ENCODE measurements at places on chromosomes 7 and 10. TPM values are rescaled to one million over a fixed set of nuclear protein-coding genes. Genes with fewer than 3 reads are reported as not detected.

Gene ATP5MK
- 292 TPM for total RNA-seq

Gene SYT15B
- not detected for total RNA-seq

Gene MYOZ1
- total RNA-seq, result 1,224 TPM

Gene ELFN1
- total RNA-seq, result 1.6 TPM

Gene MRC1
- 27.1 TPM for total RNA-seq

Gene LIPF
- total RNA-seq, result not detected

Gene CYP26C1
- total RNA-seq, result not detected

Gene TECPR1
- total RNA-seq, result 15.1 TPM

Gene COL1A2
- 6,663 TPM for total RNA-seq

Gene KIAA1549
- 4.2 TPM for total RNA-seq

Gene ST8SIA6
- total RNA-seq, result 0.52 TPM

Gene TEX36
- total RNA-seq, result not detected

Gene ASAH2B
- total RNA-seq, result 2.6 TPM

Gene MOGAT3
- total RNA-seq, result not detected

Gene ABCA13
- 0.52 TPM for total RNA-seq

Gene ANKRD61
- total RNA-seq, result not detected

Gene POU6F2
- total RNA-seq, result not detected

Gene CALML5
- not detected for total RNA-seq

Gene TBXAS1
- total RNA-seq, result 9.9 TPM

Gene GPC2
- 5.2 TPM for total RNA-seq

Gene CTAGE15
- under 0.01 TPM for total RNA-seq

Gene CLCN1
- 4.7 TPM for total RNA-seq

Gene CYP2C19
- total RNA-seq, result not detected

Gene LYZL1
- total RNA-seq, result not detected

Gene VWDE
- total RNA-seq, result 0.52 TPM

Gene CCDC136
- 4.7 TPM for total RNA-seq

Gene GNG11
- total RNA-seq, result 20.4 TPM

Gene NACAD
- 1.0 TPM for total RNA-seq

Data from skeletal muscle tissue (tissue), 5 donors.